GOT3 (cell line): ENCODE measurements at places on chromosomes 4 and X.

DNA sequence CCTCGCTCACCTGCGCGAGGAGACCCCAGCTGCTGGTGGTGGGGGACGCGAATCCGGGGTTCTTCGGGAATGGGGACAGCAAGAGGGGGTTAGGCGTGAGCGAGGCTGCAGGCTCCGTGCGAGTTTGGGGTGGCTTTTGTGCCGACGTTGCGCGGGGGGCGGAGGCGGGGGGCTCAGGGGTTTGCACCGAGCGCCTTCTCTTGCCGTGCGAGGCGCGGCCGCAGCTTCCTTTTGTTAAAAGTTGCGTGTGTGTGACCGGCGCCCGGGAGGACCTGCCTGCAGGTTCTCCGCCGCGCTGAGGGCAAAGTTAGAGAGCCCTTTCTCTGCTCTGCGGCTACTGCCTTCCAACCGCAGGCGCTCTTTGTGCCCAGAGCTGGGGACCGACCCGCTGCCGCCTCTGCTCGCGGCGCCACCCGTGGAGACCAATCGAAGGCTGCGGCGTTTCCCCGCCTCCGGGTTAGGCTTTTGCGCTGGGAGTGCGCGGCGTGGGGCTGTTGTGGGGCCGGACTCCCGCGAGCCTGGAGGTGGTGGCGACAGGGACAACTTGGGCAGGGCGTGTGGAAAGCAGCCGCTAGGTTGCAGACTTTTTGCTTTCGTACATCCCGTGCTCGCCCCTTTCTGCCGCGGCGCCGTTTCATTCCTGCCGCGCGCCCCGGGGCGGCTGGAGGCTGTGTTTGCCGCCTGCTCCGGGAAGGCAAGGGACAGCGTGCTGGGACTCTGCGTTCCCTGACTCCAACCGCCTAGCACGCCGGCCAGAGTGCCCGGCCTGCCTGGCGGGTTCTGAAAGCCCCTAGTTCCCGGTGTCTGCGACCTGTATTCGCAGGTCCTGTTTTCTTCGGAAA, 716 bp downstream of the KIT start:
- DNase-seq: no peak

GRCh38 chr4:17807446-17807845, 3.1 kb downstream of the DCAF16 start:
- DNase-seq: no peak

- peak; percentile 58 for DNase-seq
Observed at GRCh38 chrX:1468250-1468772, 15.6 kb upstream of the ASMTL start.

- DNase-seq: no peak
Observed at GRCh38 chrX:154021131-154021611, 1.5 kb upstream of the IRAK1 start.

DNA sequence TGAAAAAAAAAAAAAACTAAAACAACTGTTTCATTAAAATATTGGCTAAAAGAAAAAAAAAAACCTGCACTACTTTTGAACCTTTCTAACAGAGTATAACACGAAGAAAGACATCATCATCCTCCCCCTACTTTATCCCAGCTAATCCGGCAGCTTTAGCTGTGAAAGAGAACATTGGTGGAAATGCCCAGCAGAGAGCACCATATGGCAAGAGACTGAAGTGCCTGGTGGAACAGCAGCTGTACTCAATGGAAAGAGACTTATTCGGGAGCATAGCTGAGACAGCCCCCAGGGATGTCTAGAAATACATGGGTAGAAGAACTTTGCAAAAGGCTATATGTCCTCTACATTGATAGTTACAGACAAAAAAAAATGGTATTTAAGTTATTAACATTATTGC, 30.3 kb downstream of the STPG2 start:
- DNase-seq: no peak

DNA sequence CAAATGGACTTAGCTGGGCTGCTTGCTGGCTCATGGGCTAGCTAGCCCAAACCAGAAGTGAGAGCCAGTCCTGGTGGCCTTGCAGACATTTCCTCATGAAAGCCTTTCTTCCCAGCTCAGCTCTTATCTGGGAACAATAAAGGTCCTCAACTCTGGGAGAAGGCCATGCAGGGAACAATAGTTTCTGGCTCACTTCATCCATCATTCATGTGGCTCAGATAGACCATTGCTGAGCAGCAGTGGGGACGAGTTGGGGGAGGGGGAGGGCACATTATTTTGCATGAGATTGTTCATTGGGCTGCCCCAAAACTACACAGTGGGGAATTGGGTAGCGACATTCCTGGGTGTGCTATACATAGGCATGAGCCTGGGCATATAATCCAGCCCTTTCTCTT, 47.6 kb downstream of the NHSL2 start:
- no peak for DNase-seq

GRCh38 chr4:81604683-81605218, 133.0 kb upstream of the RASGEF1B start:
- no peak for DNase-seq

DNA sequence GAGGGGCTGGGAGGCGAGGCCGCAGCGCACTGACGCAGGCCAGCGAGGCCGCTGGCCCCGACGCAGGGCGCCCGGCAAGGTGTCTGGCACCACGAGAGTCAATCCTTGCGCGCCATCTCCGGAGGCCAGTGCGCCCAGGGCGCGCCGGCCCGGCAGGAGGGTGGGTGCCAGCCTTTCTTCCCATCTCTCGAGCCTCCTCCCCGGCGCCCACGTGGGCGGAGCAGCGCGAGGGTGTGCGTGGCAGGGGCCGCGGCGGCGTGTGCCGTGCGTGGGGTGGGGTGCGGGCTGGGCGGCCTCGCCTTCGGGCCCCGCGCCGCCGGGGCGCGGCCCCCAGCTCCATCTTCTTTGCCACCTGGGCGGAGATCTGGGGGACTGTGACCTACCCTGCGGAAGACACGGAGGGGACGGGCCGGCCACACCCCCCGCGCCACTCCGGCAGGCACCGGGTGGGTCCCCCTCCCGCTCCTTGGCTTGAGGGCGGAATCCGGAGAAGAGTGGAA, 877 bp downstream of the JAKMIP1 start:
- DNase-seq: no peak

GRCh38 chr4:95114521-95114920, 356.8 kb downstream of the BMPR1B start:
- DNase-seq: no peak

GRCh38 chr4:57249083-57249482, 138.9 kb upstream of the IGFBP7 start:
- no peak for DNase-seq

DNA sequence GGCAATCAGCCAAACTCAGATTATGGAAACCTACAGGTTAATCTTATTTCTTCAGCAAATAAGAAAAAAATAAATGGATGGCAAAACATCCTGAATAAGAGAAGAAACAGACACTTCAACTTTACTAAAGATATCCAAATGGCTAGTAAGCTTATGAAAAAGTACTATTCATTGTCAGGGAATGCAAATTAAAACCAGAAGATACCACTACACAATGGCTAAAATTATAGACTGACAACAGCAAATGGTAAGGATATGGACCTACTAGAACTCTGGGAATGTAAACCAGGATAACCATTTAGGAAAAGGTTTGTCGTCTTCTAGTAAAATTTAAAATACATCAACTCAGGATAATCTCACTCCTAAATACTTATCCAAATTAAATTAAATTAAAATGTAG, 24.3 kb downstream of the GRSF1 start:
- DNase-seq: no peak

DNA sequence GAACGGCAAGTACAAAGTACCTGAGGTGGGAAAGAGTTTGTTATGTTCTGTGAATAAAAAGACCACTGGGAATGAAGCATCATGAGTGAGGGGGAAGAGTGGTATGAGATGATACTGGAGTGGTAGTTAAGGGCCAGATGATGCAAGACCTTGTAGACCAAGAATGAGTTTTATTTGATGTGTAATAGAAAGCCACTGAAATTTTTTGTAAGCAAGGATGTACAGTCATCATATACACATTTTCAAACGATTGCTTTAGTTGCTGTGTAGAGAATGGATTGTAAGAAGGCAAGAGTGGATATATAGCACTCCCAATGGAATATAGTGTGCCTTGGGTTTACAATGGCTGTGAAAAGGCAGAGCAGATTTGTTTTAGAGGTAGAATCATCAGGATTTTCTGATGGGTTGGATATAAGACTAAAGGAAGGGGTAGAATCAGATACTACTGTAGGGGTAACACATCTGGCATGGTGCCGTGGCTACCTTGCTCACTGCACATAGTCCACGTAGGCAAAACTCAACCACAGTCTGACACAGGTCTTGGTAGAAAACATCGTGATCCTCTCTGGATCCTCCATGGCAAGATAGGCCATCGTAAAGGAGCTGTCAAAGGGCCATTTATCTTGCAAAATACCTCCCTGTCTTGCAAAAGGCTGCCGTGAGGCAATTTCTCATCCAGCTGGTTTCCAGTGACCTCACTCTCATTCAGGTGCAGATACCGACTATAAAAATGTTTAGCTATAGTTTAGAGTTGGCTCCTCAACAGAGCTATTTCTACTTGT, 14.9 kb downstream of the TIFA start:
- no peak for DNase-seq

GRCh38 chrX:96170626-96171025, 514.0 kb upstream of the DIAPH2 start:
- no peak for DNase-seq

DNA sequence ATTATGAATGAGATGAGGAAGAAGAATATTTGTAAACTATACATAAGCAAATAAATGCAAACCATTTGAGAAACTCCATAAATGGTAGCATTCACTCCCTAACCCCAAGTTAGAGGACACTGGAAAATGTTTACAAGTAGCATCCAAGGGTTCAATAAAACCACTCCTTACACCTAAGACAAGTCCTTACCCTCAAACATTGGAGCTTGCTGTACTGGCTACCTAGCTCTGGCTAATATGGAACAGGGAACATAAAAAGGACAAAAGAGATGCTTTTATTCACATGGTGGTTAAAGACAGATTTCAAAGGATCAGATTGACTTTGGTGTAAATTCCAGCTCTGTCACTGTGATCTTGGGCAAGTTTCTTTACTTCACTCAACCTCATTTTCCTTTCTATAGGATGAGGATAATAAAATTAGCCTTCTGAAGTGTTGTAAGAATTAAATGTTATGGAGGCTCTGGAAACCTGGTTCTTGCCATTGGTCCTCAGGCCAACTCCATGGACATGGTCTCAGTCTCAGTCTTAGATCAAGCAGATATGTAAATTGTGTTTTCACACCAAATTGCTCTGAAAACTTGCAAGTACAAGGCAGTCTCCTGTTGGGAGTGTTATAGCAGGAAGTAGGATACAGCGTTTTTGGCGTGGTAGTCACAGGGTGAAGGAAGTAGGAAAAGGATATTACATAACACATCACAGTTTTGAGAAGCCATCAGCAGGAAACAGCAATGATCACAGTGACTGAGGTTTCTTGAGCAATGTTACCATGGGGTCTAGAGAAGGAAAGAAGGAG, 3.3 kb downstream of the CXCL1 start:
- no peak for DNase-seq

- DNase-seq: no peak
Observed at GRCh38 chr4:126558596-126558995, 1074.2 kb upstream of the INTU start.

GRCh38 chr4:38313999-38314561, 349.9 kb upstream of the KLF3 start:
- no peak for DNase-seq

- DNase-seq: no peak
Observed at GRCh38 chr4:160026721-160027120, 923.8 kb downstream of the RAPGEF2 start.

DNA sequence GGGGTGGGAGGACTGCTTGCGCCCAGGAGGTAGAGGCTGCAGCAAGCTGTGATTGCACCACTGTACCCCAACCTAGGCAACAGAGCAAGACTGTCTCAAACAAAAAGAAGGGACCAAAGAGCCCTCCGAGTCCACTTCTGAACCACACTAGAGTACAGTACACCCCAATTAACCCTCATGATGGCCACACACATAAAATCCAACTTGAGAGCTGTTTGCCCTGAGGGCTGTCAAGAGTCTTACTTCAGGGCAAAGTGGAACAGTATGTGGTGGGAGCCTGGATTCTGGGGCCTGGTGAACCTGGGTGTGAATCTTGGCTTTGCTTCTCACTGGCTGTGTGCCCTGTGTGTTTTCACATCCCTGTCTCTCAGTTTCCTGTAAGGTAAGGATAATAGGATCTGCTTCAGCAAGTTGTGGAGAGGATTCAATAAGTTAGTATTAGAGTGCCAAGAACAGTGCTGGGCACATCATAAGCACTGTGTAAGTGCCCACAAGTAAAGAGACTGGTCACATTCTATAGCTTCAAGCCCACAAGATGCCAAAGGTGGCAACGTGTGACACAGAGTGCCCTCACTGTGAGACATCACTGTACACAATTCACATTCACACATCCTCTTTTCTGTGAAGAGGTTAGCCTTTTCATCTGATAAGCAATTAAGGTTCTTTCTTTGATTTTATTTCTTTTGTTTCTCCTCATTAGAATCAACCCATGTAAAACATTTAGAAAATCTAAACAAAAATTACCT, 52.1 kb downstream of the LEF1 start:
- no peak for DNase-seq

GRCh38 chr4:99815597-99816011, 1.0 kb upstream of the DAPP1 start:
- no peak for DNase-seq

GRCh38 chrX:28552882-28553829, 34.1 kb upstream of the IL1RAPL1 start:
- no peak for DNase-seq

- no peak for DNase-seq
Observed at GRCh38 chrX:140141444-140142029, 176.2 kb upstream of the CXorf66 start.

DNA sequence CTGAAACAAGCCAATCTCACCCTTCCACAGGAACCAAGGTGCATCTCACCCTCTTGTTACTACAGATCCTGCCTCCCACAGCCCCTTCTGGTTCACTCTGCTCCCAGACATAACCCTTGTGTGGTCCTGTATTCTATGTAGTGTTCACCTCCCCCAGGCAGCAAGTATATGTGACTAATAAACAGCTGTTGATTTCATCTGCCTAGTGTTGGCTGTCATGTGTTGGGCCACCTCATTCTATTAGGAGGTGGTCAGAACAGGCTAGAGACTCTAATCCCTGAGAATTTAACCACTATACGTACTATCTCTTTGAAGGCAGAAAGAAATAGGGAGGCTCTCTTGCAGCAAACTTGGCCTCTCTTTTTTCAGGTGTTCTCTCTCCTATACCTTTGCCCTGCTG, 134.3 kb upstream of the RPL34 start:
- no peak for DNase-seq

DNA sequence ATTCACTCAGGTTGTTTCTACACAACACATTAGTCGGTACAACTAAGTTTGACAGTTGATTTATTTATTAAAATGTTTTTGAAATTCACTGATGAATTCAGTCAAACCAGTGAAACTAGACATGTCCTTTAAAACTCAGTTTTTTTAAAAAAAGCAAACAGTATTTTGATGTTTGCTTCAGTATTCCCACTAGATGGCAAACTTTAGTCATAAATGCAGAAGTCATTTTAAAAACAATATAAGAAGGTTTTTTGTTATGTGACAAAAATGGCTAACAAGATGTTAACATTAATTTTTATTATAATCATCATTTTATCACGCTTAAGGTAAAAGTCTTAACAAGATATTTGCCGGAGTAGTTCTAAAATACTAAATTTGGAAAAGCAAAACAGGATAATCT, 1337.8 kb upstream of the DIAPH2 start:
- no peak for DNase-seq

GRCh38 chr4:73251384-73251783, 7.2 kb downstream of the ANKRD17 start:
- DNase-seq: no peak
